Fibroblast of gingiva (primary cell): ENCODE measurements at places on chromosomes 1 and 21.
A peak's percentile ranks its signal among the peaks of the same experiment; 100 is the strongest.

GRCh38 chr1:44170281-44170823 lies 28.9 kb upstream of the KLF18 start:
- DNase-seq, result peak; percentile 31

DNA sequence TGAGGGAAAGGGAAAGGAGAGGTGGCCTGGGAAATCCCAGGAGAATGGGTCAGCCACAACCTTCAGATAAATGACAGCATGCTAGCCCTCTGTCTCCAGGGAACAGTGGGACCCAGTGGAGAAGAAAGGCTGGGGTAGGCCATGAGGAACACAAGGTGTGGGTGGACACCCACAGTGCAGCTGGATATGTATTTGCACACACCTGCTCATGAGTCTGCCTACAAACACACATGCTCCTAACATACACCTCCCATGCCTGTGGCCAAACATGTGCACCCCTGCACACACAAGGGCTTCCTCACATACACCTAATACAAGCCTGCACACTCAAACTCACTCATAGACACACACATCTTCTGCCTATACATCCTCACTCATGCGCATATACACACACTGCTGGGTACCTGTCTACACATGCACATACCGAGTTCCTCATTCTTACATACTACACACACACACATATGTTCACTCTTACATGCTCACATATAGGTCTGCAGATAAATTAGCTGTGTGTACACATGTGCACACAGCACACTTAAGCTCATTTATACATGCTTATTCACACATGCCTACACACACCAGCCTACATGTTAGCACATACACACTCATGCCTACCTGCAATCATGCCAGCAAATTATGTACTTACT lies 3.6 kb downstream of the C1orf216 start:
- no peak for DNase-seq

DNA sequence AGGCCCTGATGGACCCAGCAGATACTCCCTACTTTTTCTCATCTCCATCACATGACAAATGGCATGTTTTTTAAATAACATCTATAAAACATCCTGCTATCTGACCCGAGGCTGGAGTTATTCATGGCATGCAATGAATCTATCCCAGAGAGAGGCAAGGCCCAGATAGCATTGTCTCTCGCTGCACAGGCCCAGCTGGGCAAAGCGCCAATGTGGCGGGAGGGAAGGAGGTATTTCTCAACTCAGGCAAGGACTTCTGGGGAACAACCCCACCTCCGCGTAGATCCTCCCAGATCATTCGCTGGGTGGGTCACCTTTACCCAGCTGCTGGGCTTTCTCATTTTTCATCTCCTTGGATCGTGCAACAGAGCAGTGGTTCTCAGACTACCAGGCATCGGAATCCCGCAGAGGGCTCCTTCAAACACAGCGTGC lies 59.8 kb downstream of the ERG start:
- DNase-seq, result no peak

- no peak for DNase-seq
Observed at GRCh38 chr1:167106119-167106461, 12.2 kb downstream of the STYXL2 start.

DNA sequence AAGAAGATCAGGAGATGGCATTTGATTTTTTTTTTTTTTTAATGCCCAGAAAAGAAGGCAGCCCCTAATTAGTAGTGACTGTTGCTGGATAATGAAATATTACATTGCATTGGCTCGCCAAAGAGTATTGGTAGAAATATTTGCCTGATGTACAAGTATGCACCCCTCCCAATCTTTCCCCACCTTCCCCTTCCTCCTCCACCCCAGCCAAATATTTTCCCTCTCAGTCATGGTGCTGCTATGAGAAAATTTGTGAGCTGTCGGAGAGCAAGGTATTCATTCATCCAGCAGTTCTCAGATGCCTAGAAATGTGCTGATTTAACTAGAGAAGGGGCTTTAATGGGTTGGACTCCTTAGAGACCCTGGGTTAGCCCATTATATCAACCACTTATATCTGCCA lies 50.5 kb upstream of the IKBKE start:
- DNase-seq, result no peak

GRCh38 chr1:228825840-228826484 lies 90.7 kb downstream of the RHOU start:
- no peak for DNase-seq

DNA sequence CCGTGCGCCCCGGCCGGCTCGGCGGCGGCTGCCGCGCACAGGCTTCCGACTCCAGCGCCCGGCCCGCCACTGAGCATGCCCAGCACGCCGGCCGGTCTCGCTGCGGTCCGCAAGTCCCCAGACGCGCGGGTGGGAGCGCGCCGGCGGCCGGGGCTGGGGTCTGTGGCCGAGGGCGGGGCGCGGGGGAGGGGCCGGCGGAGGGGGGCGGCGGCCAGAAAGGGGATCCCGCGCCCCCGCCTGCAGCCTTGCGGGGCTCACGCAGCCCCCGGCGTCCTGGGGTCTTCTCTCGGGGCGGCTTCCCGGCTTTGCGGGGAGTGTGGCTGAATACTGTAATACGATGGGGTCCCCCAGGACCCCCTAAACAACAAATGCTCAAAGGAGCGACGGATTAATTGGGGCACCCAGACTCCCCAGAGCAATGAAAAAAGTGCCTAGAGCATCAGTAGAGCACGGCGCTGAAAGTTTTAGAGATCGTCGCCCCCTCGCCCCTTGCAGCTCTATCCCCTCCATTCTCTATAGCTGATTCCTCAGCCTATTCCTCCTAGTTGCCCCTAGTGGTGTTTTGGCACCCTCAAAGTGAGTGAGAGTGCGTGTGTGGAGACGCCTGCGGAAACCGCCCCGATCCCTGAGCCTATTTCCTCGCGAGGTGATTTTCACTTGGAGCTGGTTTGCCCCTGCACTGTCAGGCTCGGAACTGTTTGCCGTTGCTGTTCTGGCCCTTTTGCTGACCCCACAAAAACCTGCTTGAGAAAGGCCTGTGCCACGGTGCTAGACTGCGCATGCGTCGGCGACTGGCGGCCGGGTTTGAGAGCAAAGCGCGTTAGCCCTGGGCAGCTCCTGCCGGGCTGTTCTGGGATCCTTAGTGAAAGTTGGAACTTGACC lies at the start of gene VAV3:
TSS of gene VAV3 (minus strand) at position 71 of the 882 bp plus-strand sequence. CDS start 311 bp downstream, outside the sequence.
- DNase-seq, result peak; percentile 54

DNA sequence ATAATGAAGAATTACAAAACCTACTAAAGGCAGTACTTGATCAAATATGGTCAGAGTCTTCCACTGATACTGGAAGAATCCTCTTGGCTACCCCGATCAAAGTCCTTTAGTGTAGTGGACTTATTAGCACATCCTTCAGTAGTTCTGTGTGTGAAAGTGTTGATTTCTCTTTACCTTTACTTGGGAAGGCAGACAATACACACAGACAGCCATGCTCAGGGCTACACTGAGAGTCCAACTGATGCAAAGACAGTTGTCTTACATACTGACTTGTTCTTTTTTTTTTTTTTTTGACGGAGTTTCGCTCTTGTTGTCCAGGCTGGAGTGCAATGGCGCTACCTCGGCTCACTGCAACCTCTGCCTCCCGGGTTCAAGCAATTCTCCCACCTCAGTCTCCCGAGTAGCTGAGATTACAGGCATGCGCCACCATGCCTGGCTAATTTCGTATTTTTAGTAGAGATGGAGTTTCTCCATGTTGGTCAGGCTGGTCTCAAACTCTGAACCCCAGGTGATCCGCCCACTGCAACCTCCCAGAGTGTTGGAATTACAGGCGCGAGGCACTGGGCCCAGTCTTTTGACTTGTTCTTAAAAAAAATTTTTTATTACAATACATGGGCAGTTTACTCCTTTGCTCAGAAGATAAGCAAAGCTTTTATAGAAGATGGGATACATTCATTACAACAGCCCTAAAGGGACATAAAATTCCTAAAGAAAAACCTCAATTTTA lies 3.5 kb upstream of the PTTG1IP start:
- no peak for DNase-seq

DNA sequence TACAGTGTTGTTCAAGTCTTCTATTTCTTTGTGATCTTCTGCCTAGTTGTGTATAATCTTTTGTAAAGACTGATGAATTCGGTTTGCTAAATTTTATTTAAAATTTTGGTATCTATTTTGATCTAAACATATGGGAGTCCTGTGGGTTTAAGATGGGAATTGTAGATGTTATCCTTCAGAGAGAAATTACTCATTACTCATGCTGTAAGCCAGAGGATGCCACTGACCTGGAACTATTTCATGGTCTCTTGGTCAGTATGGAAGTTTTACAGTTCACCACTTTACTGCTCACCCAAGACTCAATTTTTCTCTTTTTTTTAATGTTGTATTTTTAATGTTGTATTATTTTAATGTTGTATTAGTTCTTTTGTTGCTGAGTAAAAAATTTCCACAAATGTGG lies 138.6 kb upstream of the B3GALT2 start:
- no peak for DNase-seq

GRCh38 chr1:107142666-107143065 lies 1.8 kb downstream of the NTNG1 start:
- DNase-seq, result no peak

- no peak for DNase-seq
Observed at GRCh38 chr1:173222149-173223030, 15.3 kb upstream of the TNFSF4 start.

DNA sequence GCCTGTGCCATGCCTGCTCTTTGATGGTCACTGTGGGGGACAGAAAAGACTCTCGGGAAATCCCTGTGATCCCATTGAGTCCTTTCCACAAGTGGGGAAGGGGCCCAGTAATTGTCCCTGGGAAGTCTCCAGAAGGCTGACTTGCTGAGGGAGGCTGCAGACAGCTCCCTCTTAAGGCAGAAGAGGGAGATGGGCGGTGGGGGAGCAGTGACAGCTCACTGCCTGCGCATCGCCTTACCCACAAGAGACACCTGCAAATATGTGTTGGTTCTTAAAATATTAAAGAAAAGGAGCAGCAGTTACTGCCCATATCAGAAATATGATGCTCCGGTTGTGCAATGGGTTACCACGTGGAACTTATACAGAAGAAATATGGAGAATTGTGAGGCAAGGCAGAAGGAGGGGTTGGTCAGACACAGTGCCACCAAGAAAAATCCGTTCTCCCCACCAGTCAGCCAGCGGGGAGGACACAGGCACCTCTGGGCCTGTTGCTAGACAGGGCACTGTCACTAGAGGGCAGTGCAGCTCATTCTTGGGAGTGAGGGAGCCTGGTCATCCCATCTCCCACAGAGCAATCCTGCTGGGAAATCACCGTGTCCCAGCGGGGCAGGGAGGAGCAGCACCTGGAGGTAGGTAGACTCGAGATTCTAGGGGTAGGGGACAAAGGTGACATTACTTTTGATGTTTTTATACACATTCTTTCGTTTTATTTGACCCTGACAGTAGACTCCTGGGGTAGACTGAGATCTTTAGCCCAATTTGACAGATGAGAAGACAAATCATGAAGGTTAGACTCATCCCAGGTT lies 6.9 kb upstream of the CAMK1G start:
- peak; percentile 48 for DNase-seq

DNA sequence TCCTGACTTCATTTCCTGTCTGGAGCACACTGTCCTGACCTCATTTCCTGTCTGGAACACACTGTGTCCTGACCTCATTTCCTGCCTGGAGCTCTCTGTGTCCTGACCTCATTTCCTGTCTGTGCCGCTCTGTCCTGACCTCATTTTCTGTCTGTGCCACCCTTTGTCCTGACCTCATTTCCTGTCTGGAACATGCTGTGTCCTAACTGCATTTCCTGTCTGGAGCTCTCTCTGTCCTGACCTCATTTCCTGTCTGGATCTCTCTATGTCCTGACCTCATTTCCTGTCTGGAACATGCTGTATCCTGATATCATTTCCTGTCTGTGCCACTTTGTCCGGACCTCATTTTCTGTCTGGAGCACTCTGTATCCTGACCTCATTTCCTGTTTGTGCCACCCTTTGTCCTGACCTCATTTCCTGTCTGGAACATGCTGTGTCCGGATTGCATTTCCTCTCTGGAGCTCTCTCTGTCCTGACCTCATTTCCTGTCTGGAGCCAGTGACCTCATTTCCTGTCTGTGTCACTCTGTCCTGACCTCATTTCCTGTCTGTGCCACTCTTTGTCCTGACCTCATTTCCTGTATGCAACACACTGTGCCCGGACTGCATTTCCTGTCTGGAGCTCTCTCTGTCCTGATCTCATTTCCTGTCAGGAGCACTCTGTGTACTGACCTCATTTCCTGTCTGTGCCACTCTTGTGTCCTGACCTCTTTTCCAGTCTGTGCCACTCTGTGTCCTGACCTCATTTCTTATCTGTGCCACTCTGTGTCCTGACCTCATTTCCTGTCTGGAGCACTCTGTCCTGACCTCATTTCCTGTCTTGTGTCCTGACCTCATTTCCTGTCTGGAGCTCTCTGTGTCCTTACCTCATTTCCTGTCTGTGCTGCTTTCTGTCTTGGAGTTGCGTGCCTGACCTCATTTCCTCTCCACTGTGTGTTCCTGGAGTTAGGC lies 27.6 kb downstream of the SKI start:
- peak; percentile 58 for DNase-seq

- DNase-seq, result peak; percentile 44
Observed at GRCh38 chr1:180188091-180188506, 33.4 kb downstream of the QSOX1 start.

DNA sequence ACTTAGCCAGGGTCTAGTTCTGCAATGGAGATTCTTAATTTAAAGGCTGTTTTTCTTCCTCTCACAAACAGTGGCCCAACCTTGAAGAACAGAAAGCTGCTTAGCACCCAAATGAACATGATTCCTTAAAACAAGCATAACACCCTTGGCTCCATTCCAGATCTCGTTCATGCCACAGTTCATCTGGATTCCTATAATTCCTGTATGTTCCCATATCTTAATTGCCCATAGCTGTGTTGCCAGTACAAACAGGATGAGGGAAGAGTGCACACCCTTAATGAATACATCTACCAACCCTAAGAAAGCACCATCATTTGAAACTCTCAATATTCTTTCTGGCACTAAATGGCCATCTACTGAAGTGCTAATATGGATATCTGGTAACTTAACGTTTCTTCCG lies 45.5 kb downstream of the TGFB2 start:
- DNase-seq, result peak; percentile 58

DNA sequence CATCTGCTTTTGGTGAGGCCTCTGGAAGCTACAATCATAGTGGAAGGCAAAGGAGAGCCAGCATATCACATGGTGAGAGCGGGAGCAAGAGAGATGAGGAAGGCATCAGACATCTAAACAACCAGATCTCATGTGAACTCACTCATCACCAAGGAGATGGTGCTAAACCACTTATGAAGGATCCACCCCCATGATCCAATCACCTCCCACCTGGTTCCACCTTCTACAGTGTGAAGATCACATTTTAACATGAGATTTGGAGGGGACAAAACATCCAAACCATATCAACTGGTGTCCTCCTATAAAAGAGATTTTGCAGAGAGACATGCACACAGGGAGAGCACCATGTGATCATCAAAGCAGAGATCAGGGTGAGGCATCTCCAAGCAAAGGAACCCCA lies 578.6 kb downstream of the MATN1 start:
- no peak for DNase-seq

- no peak for DNase-seq
Observed at GRCh38 chr1:217498209-217498608, 132.7 kb downstream of the GPATCH2 start.

GRCh38 chr21:33458861-33459260 lies 20.9 kb downstream of the TMEM50B start:
- no peak for DNase-seq
